ENCODE measurements at places on chromosomes 3 and 15. TPM values are rescaled to one million over a fixed set of nuclear protein-coding genes. Genes with fewer than 3 reads are reported as not detected.

GRCh38 chr15:91508633-91509032 is 344.9 kb upstream of the SLCO3A1 start:
- DNase-seq: no peak

GRCh38 chr3:4981665-4982494 is 2.6 kb downstream of the BHLHE40 start:
- DNase-seq: no peak

GRCh38 chr3:146314871-146315270 is 64.0 kb upstream of the PLSCR4 start:
- no peak for DNase-seq

Gene SLC27A2
- 0.33 TPM for total RNA-seq

GRCh38 chr3:89098964-89099585 is 8.3 kb upstream of the EPHA3 start:
- peak; percentile 64 for DNase-seq

Gene NSUN3
- 11.8 TPM for total RNA-seq

- DNase-seq: no peak
Measured at GRCh38 chr3:13088028-13089006, 15.1 kb upstream of the IQSEC1 start.

DNA sequence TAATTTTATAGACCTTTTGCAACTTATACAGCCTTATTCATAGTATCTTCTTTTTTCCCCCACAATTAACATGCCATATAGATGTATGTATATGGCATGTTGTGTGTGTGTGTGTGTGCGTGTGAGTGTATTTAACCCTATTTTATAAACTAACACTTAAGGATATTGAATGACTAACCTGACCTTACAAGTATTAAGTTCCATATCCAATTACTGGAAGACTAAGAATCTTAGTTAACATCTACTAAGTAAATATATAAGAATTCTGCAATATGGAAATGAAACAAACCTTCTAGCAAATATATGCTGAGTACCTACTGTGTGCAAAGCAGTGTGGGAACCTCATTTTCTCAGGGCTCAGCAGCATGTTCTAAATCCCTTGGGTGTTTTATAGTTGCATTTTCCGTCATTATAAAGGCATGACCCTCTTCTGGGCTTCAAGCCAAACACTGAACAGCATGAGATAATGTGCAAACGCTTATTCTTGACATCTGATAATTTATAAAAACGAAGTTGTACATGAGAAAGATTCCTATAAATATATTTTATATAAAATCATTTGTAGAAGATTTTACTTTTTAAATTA is 105.5 kb downstream of the NLGN1 start:
- DNase-seq: no peak

GRCh38 chr3:142053244-142053643 is 96.1 kb downstream of the TFDP2 start:
- DNase-seq: no peak

GRCh38 chr3:20256144-20256543 is 70.1 kb upstream of the SGO1 start:
- DNase-seq: no peak

Gene CISH
- total RNA-seq: 8.6 TPM

Gene SLC24A5
- not detected for total RNA-seq

Gene KCTD6
- total RNA-seq: 7.5 TPM

DNA sequence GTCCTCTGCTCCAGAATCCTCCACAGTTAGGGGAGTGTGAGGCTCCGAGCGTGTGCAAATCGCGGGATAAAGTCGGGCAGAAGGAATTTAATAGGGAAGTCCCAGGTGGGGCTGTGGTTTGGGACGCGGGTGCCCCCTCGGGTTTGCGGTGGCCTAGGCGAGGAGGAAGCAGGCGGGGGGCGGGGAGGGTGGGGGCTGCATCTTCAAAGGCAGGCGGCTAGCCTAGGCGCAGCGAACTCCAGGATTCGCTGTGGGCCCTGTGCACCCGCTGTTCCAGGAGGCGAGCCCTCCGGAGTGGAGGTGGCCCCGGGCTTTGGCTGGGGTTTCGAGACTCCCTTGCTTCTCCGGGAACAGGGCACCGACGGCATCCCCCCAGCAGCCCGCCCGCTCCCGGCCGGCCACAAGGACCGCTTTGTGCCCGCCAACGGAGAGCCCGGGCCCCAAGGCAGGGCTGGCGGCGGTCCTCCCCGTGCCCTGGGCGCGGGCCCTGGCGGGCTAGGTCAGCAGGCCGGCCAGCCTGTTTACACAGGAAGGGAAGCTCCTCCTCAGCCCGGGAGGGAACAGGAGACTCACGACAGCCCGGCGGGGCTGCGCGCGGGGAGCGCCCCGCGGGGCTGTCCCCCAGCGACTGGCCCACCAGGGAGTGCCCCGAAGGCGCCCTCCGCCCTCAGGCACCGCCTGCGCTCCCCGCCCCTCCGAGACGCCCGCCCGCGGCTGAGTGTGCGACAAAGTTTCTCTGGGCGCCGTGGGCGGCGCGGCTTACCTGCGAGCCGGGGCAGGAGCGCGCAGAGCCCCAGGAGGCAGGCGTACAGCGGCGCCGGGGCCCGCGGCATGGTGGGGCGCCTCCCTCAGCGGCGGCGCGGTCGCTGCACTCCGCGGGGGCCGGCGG is 753 bp downstream of the ITGB5 start:
- peak; percentile 86 for DNase-seq

- DNase-seq: no peak
Measured at GRCh38 chr15:81012588-81012987, 11.9 kb downstream of the TLNRD1 start.

DNA sequence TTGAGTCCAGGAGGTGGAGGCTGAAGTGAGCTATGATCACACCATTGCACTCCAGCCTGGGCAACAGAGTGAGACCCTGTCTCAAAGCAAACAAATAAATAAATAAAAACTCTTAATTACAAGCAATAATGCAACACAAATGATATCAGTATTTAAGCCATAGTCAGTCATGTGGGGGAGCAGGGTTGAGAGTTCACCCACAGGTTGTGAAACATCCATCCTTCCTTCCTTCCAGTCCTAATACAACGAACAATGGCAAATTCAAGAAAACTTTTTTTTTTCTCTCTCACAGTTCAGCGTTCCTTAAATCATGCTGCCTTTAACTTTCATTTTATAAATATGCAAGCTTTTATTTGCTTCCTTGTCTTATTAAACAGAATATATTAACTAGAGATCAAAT is 24.1 kb downstream of the ZNF592 start:
- no peak for DNase-seq

Gene ACKR2
- total RNA-seq: 17.0 TPM

Gene RYR3
- total RNA-seq: 9.7 TPM

GRCh38 chr3:108472001-108472591 is 38.3 kb downstream of the MYH15 start:
- DNase-seq: no peak

Gene KCNMB3
- total RNA-seq: 2.7 TPM

DNA sequence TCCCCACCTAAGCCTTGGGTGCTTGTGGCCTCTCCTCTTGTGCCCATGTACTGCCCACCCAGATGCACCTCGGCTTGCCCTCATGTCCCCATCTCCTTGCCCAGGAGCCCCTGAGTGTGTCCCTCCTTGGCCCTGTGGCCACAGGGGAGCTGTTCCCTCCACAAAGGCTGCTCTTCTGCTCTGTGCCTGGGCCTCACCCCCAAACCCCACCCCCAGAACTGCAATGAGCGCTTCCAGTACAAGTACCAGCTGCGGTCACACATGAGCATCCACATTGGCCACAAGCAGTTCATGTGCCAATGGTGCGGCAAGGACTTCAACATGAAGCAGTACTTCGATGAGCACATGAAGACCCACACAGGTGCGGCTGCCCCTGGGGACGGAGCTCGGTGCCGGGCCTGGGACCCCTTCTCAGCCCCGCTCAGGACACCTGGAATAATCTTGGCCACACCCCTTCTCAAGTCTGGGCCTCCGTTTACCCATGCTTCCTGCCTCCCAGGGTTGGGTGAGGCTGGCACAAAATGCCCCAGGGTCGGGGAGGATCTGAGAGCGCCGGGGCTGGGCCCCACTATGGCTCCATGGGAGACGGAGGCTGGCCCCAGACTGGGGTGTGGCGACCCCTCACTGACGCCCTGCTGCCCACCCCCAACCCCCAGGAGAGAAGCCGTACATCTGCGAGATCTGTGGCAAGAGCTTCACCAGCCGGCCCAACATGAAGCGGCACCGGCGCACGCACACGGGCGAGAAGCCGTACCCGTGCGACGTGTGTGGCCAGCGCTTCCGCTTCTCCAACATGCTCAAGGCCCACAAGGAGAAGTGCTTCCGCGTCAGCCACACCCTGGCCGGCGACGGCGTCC is 10.3 kb downstream of the ZBTB47 start:
- DNase-seq: peak; percentile 81

DNA sequence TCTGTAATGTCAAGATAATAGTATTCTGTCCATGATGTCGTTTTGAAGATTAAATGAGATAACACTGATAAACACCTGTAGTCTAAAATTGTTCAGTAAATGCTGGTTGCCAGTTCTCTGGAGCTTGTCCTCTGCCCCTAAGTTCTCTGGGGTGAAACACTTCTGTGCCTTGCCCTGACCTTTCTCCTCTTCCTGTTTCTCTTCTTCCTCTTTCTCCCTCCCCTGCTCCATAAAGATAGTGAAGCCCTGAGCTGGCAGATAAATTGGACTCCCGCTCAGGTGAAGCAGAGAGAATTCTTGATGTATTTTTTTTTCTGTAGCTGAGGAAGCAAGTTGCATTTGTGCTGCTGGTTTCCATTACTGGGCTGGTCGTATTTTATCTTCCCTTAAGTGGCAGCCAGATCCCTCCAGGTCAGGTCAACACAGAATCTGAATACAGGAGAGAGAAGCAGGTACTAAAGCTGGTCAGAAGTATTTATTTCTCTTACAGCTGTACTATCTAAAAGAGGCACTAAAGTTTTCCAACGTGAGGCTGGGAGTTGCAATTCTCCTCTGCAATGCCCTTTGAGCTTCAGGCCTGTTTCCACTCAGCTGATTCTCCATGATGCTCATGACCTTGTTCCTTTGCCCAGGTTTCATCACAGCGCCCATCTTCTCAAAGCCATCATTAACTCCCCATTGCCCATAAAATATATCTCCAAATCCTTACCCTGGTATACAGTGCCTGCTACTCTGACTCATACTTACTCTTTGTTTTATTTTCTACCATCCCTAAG is 319.3 kb upstream of the CFAP20DC start:
- DNase-seq: no peak

All from posterior vena cava (tissue), 2 donors.